ENCODE measurements at places on chromosomes 7 and 10.

- no peak for DNase-seq
These were observed 250.8 kb upstream of the MBL2 start for GRCh38 chr10:53023411-53023810.

- no peak for DNase-seq
These were observed 48.5 kb downstream of the AMZ1 start for GRCh38 chr7:2736411-2736914.

- DNase-seq, result no peak
These were observed 49.8 kb downstream of the STK31 start for GRCh38 chr7:23759671-23760391.

GRCh38 chr10:4294996-4295792 is 510.2 kb upstream of the KLF6 start:
- no peak for DNase-seq

- DNase-seq, result peak; percentile 85
These were observed 25.8 kb upstream of the PPP2R2D start for GRCh38 chr10:131874991-131875451.

DNA sequence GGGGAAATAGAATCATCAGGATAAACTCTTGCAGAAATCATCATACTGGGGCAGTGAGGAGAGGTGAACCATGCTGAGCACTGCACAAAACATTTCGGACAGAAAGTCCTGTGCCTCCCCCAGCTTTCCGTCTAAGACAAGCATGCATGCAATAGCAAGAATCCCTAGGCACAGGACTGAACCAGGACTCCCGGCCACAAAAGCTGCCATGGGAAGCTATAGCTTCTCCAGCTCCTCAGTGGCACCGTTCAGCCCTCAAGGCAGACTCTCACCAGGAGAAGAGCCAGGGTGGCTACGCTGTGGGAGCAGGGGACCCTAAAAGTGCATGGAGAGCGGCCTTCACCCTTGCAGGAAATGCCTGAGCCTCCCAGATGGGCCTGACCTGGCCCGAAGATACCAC is 70.8 kb downstream of the ASB13 start:
- no peak for DNase-seq

GRCh38 chr10:29158066-29158465 is 130.8 kb upstream of the LYZL1 start:
- no peak for DNase-seq

GRCh38 chr7:1872191-1873069 is 202.4 kb downstream of the ELFN1 start:
- no peak for DNase-seq

DNA sequence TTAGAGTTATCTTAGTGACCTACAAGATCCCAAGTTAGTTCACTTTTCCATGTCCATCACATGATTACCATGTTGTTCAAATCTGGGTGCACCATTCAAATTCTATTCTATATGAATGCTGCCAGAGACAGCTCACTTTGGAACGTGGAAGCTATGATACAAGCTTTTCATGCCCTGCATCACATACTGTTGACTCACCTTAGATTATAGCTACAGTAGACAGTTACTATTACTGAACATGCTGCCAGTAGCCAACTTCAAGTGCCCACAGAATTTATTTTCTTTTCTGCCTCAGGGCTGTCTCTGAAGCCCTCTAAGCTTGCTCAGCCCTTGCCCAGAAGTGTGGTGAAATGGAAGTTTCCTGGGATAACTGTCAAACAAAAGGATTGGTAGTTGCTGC is 231.1 kb downstream of the GPR158 start:
- no peak for DNase-seq
